ENCODE measurements at places on chromosomes 3 and 15.

DNA sequence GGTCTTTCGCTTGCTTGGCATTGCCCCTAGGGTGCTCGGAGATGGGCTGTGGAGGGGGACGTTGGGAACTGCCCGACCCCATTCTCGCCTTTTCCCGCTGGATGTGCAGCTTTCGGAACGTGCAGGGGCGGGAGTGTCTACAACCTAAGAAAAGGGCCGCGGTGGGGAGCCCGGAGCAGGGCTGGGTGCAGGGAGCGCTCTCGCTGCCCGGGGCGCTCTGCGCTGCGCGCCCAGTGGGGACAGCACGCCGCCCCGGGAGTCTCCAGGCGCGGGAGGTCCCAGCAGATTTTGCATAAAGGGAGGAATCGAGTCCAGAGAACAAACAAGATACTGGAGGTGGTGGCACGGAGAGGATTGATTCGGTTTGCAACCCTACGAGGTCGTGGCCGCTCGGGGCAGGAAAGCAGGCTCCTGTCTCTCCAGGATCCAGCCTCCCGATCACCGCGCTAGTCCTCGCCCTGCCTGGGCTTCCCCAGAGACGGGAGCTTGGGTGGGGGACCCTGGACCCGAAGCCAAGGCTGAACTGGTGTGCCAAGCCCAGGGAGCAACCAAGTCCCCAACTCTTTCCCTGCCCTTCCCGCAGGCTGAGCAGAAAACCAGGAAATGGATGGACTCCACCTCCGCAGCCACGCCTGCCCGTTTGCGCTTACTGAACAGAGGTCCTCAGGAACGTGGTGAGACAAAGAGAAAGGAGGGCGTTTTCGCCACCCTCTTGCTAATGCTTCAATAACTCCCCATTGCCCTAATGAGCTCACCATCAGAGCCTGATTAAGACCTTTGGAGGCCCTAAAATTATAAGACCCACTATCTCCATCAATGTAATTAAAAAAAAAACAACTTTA lies 59.7 kb downstream of the NOX5 start:
- DNase-seq, result no peak

DNA sequence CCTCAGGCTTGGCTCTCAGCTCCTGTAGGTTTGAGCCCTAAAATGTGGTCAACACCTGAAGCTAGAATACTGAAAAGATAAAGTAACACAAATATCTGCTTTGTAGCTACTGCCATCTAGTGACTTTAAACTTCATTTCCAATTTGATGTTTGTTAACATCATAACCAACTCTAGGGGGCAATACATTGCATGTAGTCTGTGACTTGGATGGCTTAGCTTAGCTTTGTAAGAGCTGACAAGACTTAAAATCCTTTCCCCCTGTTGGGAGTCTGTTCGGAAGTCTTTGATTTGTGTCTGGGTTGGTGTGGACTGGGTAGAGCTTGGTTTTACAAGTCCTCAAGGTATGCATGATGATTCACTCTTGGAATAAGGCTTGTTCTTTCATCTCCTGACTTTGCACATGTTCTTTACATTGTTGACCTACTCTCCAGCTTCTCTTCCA lies 51.7 kb downstream of the SCN11A start:
- no peak for DNase-seq

- DNase-seq, result no peak
Measured at GRCh38 chr15:26773067-26773877, 406 bp upstream of the GABRB3 start.

- no peak for DNase-seq
Measured at GRCh38 chr15:53563627-53564026, 195.8 kb downstream of the WDR72 start.

DNA sequence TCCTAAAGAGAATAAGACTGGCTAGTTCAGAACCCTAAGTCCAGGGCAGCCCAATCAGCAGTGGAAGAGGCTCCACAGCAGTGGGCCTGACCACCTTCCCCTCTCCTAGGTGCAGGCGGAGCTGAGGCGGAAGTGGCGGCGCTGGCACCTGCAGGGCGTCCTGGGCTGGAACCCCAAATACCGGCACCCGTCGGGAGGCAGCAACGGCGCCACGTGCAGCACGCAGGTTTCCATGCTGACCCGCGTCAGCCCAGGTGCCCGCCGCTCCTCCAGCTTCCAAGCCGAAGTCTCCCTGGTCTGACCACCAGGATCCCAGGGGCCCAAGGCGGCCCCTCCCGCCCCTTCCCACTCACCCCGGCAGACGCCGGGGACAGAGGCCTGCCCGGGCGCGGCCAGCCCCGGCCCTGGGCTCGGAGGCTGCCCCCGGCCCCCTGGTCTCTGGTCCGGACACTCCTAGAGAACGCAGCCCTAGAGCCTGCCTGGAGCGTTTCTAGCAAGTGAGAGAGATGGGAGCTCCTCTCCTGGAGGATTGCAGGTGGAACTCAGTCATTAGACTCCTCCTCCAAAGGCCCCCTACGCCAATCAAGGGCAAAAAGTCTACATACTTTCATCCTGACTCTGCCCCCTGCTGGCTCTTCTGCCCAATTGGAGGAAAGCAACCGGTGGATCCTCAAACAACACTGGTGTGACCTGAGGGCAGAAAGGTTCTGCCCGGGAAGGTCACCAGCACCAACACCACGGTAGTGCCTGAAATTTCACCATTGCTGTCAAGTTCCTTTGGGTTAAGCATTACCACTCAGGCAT lies 33.7 kb downstream of the VIPR1 start:
- no peak for DNase-seq

GRCh38 chr15:72737723-72738122 lies 45.8 kb downstream of the ADPGK start:
- DNase-seq, result no peak

DNA sequence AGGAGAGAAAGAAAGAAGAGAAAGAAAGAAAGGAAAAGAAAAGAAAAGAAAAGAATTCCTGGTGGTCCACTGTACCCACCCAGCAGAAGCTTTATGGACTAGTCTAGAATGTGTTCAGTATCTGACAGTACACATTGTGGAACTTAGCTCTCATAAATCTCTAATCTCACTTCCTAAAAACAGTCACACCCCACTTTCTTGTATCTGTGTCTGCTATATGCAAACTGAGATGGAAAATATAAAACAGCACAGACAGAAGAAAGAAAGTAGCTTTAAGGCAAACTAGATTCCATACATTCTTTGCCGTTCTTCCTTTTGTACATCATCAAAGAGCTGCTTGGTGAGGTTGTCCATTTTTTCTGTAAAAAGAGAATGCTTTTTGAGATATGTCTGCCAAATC lies 41.1 kb upstream of the GNB5 start:
- DNase-seq, result no peak

DNA sequence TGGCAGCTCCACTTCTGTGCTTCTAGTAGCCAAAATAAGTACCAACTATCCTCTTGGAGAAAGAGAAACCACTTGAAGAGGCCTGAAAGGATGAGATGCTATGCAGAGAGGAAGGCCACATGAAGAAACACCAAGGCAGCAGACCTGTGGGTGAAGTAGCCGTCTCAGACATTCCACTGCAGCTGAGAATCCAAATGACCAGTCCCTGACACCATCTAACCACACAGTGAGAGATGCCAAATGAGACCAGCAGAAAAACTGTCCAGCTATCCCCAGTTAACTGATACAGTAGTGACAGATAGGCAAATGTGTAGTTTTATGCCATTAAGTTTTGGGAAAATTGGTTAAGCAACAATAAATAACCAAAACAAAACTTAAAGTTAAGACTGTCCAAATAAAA lies 47.9 kb upstream of the ZSCAN2 start:
- DNase-seq, result no peak
